ENCODE measurements at places on chromosomes 3 and 15. TPM values are rescaled to one million over a fixed set of nuclear protein-coding genes. Genes with fewer than 3 reads are reported as not detected.

- no peak for DNase-seq
These were observed 279.0 kb downstream of the LPP start for GRCh38 chr3:188432802-188433520.

The INSYN1 gene
- polyA plus RNA-seq, result 39.6 TPM

DNA sequence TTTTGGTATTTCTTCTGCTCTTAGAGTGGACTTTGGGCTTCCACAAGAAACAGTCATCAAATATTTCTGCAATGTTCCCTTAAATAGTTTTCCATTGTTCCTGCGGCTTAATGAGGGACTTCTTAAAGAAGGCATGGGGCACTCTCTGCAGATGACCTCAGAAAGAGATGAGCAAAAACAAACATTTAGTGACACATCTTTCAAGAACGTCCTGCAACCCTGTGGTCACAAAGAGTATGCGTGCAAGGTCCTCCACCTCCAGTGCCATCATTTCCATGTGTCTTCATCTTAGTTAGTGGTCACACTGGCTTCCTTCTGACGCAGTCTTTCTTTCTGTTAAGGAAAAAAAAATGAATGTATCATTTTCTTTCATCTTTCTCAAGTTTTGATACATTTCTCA, 56.2 kb downstream of the GREM1 start:
- no peak for DNase-seq

DNA sequence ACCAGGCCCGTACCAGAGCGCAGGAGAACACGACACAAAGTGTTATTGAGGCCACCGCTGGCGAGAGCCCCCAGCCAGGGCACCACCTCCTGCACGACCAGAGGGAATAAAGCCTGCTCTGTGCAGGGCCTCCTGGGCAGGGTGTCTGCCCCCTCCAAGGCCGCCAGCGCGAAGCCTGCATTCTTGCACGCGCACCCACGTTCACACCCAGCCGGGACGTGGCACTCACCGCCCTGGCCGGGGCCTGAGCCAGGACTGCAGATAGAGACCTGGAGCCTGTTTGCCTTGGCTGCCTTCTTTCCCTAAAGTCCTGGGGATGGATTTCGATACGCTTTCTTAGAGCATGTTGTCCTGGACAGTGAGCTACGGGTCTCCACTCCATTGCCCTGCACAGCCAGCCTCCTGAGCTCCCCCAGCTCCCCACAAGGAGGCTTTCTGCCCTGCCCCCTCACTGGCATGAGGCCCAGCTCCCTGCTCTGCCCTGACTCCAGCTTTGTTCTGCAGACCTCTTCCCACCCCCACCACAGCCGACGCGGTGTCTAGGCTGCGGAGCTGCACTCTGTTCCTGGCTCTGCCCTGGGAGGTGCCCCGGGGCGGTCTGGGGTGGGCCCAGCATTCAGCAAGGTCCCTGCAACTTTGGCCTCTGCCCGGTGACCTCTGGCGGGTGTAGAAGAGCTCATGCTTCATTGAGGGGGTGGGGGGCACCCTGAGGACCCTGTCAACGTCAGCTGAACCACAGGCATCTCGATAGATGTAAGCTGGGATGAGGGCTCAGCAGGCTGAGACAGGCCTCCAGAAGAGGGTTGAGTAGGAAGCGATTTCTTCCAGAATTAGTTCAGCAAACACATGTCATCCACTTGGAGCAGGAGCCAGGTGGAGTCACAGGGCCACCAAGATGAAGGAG, 145.0 kb downstream of the LRRK1 start:
- peak; percentile 69 for DNase-seq

GRCh38 chr3:128573160-128573559, 77.5 kb downstream of the RPN1 start:
- no peak for DNase-seq

GRCh38 chr15:36844534-36844998, 255.8 kb downstream of the MEIS2 start:
- DNase-seq, result peak; percentile 17

GRCh38 chr15:52421029-52421428, 107.7 kb downstream of the MYO5A start:
- no peak for DNase-seq

The CLPX gene
- polyA plus RNA-seq, result 18.4 TPM

DNA sequence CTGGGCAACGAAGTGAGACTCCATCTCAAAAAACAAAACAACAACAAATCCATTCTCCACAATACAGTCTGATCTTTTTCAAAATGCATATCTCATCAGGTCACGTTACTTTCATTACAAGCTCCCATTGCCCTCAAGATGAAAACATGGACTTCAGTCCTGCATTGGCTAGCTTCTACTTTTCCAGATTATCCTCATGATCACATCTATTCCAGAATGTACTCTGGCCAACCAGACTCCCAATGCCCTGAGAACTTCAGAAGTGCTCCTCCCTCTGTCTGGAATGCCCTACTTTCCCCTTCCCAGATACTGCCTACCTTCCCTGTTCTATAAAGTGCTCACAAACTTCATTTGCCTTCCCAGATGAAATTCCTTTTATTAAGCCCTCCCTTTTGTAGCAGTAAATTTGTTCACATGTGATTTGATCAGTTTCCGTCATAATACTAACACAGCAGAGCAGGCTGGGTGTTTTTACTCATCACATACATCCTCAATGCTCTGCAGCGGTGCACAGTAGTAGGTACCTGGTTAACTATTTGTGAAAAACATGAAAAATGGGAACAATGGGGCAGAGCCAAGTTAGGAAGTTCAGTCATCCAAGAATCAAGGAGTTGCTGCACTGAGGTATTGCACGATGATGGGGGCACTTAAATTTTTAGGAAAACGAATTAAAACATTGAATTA, 5.3 kb downstream of the RPL22L1 start:
- DNase-seq, result no peak

The FSTL1 gene
- polyA plus RNA-seq, result 31.1 TPM

DNA sequence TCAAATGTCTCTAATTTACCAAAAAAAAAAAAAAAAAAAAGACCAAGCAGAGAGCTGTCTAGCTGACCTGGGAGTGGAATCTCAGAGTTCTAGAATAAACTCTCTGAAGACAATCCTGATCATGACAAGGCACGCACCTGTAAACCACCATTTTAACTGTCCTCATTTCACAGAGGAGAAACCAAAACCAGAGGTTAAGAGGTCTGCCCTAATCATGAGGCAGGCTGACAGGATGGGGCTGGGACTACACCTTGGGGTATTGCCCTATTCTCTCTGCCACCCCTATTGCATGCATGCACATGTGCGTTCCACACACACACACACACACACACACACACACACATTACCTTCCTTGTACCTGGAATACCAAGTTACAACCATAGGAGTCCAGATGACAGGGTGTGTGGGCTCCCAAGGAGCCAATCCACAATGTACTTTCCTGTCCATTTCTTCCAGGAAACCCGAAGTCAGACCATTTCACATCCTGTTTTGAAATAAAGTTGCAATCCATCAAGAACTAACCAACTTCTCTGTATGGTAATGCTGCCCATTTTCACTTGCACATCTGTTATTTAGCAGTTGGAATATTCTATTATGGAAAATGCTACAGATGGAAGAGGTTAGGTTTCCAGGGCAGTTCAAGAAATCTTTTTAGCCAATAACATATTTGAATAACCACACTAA, 34.6 kb downstream of the HSPBAP1 start:
- DNase-seq, result no peak

GRCh38 chr15:94793207-94793606, 561.8 kb downstream of the MCTP2 start:
- DNase-seq, result no peak

GRCh38 chr3:40313975-40314860, 4.7 kb downstream of the EIF1B start:
- no peak for DNase-seq

GRCh38 chr3:65070968-65071367, 383.2 kb upstream of the ADAMTS9 start:
- no peak for DNase-seq

The TPRG1 gene
- polyA plus RNA-seq, result 0.37 TPM

GRCh38 chr3:169457807-169458697, 205.5 kb downstream of the MECOM start:
- no peak for DNase-seq

DNA sequence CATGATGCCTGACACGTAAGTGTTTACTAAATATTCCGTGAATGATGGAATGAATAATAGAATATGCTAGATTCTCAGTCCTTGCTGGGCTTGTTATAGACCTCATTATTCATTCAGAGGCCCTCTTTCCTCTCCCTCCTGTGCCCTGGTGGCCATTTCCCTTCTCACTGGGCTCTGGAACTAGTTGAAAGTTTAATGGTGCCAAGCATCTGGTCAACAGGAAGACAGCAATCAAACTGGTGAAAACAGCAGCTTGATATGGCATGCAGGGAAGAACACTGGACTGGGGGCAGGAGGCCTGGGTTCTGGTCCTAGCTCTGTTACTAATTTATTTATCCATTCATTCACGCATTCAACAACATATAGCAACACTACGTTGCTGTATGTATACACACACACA, 3.7 kb upstream of the APOD start:
- DNase-seq, result no peak

DNA sequence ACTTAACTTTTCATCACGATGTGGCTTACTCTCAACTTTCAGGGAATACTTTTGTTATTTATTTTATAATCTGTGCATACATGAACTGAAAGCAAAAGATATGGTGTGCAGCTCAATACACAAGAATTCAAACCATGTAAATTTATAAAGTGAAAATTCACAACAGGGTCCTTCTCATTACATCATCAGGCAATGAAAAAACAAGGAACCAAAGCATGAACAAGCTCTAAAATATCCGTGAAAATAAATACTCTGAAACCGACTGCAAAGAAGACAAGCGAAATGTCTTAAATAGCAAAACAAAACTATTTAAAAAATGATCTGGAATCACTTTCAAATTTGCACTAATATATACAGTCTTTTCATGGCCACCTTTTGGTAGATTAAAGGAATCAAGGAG, 28.9 kb downstream of the GNB5 start:
- DNase-seq, result no peak

The KLHL25 gene
- polyA plus RNA-seq, result 5.3 TPM

The FAM43A gene
- polyA plus RNA-seq, result 5.0 TPM

DNA sequence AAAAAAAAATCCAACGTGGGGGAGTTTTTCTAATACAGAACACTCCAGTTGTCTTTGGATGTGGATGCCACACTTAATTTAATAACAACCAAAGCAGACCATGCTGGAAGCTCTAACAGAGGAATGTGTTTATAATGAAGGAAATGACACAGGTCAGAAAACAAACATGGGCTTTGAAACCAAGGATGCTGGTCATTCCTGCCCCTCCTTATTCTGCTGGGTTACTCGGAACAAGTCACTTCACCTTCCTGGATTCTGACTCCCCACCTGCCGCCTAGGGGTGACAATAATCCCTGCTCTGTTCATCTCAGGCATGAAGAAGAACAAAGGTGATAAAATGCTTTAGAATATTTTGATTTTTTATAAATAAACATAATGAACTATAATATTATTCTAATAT, 240.9 kb upstream of the ADAMTS9 start:
- no peak for DNase-seq

DNA sequence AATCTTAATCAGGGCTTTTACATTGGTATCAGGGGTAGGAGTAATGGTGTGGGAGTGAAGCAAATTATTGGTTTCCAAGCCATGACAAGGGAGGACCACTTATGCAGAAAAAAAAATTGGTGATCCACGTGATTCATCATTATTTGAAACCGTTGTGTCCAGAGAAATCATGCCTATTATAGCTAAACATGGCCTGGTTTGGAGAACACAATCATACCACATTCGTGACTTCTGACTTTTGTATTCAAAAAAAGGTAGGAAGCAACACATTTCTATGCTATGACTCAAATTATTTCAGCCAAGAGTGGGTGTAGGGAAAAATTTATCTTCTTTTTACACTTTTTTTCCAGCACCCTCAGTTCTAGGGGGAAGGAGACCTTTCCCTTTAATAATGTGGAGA, 924.3 kb upstream of the GBE1 start:
- no peak for DNase-seq

DNA sequence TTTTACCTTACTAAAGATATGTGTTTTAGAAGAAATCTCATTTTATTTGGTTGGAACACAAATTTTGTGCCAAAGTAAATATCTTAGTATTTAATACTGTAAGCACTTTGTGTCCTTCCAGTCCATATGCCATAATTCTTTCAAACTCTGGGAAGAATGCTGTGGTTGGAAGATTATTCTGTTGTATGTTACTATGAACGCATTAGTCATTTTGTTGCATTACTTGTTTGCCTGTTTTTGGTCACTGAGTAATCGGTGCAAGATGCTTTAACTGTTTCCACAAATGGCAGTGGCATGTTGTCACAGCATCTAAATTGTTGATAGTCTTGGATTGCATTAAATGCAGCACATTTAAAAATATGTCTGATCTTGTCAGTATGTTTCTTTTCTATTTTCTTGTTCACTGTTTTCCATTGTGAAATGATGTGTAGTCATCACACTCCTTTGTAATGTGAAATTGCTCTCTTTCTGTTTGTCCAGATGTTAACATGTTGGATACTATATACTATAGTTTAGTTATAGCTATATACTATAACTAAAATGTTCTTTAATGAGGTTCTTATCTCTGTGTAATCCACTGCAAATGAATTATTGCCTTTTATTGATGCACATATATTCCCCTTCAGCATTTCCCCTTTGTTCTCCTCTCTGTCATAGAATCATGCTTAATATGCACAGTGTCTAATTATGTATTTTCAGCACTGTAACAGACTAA, 89.9 kb upstream of the FLNB start:
- DNase-seq, result peak; percentile 44

- DNase-seq, result peak; percentile 8
These were observed 72.5 kb upstream of the PRR23C start for GRCh38 chr3:139117136-139117675.

- DNase-seq, result no peak
These were observed 1.2 kb downstream of the EIF1B start for GRCh38 chr3:40310705-40311104.

The FBXW12 gene
- polyA plus RNA-seq, result not detected

DNA sequence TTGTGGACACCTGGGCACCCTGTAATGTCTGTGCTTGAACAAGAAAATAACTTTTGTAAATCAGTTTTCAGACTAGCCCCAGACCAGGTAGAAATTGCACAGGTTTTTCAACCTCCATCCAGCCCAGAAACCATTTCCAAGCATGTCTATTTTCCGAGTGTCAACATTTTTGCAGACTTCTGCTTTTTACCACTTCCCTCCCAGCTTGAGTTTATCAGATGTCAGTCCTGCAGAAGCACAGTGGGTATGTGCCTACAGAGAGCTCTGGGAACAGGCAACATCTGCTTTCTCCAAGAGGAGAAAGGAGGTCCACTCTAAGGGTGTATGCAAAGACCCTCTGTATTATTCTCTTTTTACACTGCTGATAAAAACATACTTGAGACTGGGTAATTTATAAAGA, 83.9 kb downstream of the LRRK1 start:
- no peak for DNase-seq

GRCh38 chr3:55818485-55818884, 331.4 kb upstream of the WNT5A start:
- DNase-seq, result no peak

The MME gene
- polyA plus RNA-seq, result 126 TPM

- no peak for DNase-seq
These were observed 142.8 kb upstream of the ATP2B2 start for GRCh38 chr3:10648181-10648580.

GRCh38 chr3:154175041-154175440, 53.9 kb downstream of the ARHGEF26 start:
- no peak for DNase-seq

Measured in kidney (tissue), 22 donors.